ENCODE measurements at places on chromosomes 2 and 18.

- DNase-seq: no peak
Measured at GRCh38 chr2:201114846-201115245, 1.1 kb upstream of the CFLAR start.

- no peak for DNase-seq
Measured at GRCh38 chr2:215727507-215728503, 285.5 kb downstream of the MREG start.

DNA sequence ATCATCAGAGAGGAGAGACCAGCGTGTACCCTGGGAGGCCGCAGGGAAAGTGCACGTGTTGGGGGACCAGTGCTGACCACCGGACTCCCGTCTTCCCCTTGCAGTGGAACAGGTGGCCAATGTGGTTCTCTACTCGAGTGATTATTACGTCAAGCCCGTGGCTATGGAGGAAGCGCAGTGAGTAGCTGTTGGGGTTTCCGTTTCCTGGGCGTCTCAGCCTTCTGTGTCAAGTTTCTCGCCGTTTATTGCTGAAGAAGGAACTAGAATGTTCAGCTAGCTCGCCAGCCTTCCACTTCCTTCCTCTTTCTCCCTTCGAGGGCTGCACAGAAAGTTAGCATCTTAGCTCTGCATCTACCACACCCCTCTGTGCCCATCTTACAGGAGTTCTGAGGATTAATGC, 22.8 kb upstream of the DGKD start:
- no peak for DNase-seq

GRCh38 chr2:206974551-206974950, 35.2 kb downstream of the CPO start:
- DNase-seq: no peak

GRCh38 chr18:63189041-63189440, 130.5 kb downstream of the BCL2 start:
- no peak for DNase-seq

DNA sequence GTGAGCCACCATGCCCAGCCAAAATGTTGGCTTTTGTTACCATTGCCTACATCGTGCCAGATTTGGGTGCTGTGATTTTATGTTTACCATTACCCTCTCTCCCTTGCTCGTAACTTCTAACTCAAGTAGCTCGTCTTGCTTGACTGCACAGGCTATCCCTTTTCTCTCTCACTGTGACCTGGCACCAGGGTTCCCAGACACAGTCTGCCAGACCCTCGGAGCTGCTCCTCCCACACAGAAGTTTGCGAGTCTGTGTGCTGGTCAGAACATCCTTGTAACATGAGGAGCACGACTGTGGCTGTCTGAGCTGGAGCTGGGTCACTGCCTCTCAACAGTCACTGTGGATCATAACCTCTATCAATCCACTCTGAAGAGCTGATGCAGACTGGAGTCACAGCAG, 152.5 kb upstream of the ACKR3 start:
- DNase-seq: no peak

- no peak for DNase-seq
Measured at GRCh38 chr2:172329774-172330671, 97.4 kb upstream of the ITGA6 start.

DNA sequence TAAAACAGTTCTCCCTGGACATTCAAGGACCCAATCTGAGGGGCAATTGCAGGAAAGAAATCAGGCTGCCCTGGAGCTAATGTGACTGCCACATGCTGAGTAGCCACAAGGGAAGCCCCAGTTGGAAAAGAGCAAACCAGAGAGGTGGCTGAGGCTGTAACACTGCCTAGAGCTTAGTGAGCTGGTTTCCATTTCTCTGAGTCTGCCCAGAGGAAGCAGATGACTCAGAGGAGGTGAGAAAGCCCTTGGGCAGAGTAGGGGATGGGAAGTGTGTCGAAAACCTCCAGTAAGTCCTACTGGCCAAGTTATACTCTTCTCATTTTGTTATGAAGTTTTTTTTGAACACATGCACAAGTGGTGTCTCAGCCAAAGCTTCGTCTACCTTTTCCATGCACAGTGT, 753.0 kb downstream of the CNTNAP5 start:
- DNase-seq: no peak

GRCh38 chr2:198697218-198697617, 760.5 kb downstream of the SATB2 start:
- DNase-seq: no peak

- DNase-seq: no peak
Measured at GRCh38 chr18:31596081-31596872, 4.6 kb downstream of the TTR start.

GRCh38 chr2:196468394-196468793, 171.1 kb upstream of the CCDC150 start:
- no peak for DNase-seq

DNA sequence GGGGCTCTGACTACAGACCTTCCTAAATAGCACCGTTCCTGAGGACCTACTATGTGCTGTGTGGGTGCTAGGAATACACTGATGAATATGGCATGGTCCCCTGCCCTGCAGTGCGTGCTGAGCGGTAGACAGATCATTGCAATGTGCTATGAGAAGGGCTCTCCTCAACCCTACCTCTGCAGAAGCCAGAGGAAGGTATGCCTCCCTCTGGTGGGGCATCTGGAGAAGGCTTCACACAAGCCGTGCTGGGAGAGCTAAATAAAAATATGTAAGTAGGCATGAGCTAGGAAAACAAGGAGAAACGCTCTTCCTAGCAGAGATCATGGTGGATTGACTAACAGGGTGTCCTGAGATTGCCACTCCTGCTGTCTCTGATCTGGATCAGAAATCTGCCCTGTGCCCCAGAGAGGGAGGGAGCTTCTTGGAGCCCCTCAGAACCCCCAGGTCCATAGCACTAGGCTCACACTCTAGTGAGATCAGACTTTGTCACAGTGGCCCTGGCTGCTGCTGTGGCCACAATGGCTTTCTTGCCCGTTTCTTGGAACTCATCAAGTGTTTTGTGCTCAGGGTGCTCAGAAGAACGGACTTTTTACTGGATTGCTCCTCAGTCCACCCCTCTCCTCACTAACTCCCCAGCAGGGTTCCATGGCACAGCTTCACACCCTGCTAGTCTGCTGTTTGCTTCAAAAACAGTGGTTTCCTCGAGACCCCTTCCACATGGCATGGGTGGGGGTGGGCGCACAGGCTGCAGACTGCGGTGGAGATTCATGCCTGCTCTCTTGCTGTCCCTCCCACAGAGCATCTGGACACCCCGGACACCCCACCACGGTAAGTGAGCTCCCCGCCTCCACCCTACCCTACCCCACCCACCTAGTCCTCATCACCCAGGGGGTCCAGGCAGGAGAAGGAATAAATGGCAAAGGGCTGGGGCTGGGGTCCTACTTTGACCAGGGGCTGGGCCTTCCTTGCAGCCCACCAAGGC, 14.2 kb downstream of the SIGLEC15 start:
- peak; percentile 54 for DNase-seq

GRCh38 chr2:59827677-59828076, 725.8 kb downstream of the BCL11A start:
- DNase-seq: no peak

GRCh38 chr18:48159816-48160215, 229.4 kb upstream of the SMAD2 start:
- DNase-seq: no peak

DNA sequence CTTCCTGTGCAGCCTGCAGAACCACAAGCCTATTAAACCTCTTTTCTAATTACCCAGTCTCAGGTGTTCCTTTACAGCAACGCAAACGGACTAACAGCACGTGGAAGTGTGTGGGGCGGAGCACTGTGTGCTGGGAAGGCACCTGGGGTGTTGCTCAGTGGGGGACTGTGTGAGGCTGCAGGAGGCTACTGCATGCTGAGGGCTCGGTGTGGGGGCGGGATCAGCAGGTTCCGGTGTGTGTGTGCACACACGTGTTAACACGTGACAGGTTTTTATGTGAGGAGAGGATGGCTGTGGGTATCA, 58.9 kb downstream of the ANKMY1 start:
- DNase-seq: no peak

- no peak for DNase-seq
Measured at GRCh38 chr2:15734674-15735483, 143.2 kb downstream of the DDX1 start.

GRCh38 chr2:169672406-169672805, 21.8 kb downstream of the CFAP210 start:
- DNase-seq: no peak

- no peak for DNase-seq
Measured at GRCh38 chr2:189363559-189363958, 77.7 kb upstream of the WDR75 start.

DNA sequence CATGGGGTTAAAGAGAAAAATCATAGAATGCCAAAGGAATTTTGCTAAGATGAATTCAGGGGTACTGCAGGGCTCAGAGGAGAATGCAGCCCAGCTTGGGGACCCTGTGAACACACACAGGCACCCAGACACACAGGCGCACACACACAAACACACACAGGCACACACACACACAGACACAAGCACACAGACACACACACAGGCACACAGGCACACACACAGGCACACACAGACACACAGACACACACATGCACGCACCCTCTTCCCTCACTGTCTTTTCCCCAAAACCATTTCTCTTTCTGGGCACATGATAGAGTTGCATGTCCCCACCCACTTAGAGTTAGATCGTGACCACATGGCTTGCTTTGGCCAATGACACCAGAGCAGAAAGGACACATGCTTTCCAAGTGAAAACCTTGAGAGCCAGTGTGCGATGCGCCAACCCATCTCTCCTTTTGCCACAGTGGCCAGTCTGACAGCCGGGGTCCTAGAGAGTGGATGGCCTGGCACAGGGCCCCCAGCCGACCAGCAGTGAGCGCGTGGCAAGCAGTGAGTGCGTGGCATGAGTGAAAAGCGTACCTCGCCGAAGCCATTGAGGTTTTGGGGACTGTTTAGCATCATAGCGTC, 163.3 kb downstream of the KLHL29 start:
- DNase-seq: no peak

DNA sequence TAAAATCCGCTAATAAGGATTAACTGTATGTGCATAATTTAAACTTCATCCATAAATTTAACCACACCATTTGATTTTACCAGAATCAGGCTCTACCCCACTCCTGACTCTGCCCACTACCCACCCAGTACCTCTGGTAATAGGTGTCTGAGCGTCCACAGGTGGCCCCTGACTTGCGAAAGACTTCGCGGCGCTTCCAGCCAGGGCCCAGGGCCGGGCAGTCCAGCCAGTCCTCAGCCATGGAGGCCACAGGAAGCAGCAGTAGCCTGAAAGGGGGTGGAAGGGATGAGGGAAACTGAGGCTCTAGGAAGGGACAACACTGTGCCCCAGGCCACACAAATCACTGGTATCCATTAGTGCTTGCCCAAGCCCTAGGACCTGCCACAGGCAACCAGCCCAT, 1.6 kb downstream of the MBD1 start:
- no peak for DNase-seq

DNA sequence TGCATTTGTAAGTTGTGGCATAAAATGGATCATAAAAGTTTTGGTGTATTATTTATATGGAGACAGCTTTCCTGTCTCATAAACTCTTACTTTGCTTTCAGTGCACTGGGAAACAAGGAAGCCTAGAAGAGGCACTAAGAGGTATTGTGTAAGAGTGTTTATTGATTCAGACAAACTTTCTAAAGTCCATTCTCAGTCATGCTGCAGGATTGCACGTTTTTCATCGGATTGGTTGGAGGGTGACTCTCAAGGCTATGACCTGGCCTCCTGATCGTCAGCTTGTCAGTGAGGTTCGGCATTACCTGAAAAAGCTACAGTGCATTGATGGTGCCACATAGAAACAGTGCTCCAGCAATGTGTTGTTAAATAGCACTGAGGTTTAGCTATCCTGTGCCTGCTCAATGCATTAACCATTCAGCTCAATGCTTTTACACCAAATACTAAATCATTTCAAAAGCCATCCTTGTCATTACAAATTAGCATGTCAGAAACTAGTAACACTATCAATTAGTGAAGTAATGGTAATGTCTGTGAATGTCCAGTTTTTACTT, 545.5 kb downstream of the CBLN2 start:
- DNase-seq: no peak

GRCh38 chr18:57077786-57078552, 68.9 kb upstream of the BOD1L2 start:
- no peak for DNase-seq

DNA sequence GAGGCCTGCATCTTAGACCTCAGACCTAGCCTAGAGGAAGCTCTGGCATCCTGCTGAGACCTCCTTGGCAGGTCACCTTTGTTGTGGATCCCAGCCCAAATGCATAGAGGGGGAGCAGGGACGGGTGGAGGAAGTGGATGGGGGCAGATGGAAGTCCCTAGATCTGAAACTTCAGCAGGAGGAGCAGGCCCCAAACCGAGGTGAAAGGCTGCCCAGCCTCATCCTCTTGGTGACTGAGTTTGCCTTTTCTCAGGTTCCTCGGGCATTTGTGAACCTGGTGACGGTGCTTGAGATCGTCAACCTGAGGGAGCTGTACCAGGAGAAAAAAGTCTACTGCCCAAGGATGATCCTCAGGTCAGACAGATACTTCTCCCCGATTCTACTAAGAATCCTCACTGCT, 86.3 kb downstream of the PLB1 start:
- DNase-seq: no peak

DNA sequence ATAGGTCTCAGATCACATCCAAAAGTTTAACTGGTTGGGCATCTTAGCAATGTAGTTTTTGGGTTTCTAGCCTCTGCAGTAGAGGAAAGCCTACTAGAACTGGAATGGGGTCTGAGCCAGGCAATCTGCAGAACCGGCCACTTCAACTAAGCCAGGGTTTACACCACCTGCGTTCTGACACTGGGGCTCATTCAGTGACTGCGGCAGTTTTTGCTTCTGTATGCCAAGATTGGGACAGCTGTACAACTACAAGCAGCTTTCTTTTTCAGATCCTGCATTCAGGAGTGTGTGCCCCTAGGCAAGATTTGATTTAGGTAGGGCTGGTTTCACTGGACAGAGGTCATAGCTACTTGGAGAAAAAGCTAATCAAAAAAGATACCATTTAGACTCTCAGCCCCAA, 43.7 kb upstream of the IGFBP5 start:
- peak; percentile 84 for DNase-seq

GRCh38 chr18:49910019-49910418, 96.7 kb upstream of the ACAA2 start:
- DNase-seq: no peak

- no peak for DNase-seq
Measured at GRCh38 chr2:191539068-191539467, 138.9 kb upstream of the NABP1 start.

DNA sequence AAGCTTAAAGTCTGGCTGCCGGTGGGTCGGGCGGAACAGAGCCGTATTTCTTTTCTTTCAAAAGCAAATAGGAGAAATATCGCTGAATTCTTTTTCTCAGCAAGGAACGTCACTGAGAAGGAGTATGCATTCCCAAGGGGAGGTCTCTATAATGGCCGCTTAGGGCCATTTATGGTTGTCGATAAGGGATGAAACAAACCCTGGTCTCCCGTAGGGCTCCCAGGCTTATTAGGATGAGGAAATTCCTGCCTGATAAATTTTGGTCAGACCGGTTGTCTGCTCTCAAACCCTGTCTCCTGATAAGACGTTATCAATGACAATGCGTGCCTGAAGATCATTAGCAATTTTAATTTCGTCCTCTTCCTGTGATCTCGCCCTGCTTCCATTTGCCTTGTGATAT, 227.7 kb upstream of the ZEB2 start:
- DNase-seq: no peak

Measured in NCI-H1092 (cell line).